ENCODE measurements at places on chromosomes 6 and 20.

DNA sequence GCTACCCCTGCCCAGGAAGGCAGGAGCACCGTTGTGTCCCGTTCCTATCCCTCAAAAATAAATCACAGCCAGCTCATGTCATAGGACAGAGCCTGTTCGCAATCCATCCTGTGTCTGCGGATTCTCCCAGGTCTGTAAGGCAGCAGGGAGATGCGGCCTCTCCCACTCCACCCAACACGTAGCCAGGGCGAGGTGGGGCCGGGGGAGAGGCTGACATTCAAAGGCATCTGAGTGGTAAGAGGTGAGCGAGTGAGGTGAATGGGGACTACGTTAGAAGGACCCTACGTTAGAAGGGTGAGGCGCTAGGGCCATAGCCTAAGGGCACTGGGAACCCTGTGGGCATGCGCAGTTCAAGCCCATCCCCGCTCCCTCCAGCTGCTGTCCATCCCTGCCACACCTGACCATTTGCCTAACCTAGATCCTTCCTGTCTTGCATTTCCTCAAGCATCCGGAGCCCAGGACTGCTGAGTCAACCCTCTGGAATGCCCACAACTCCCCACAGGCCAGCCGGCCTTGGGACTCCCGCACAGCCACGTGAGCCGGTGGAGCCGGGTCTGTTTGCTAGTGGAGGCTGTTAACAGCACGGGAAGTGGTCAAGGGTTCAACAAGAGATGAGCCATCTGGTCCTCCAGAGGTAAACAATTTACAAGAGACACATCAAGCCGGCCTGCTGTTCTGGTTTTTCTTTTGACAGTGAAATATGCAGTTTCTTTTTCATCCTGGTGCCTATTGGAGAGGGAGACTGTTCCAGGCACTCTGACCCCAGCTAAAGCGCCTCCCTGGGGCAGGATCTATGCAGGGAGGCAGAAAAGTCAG lies 45.9 kb downstream of the RIPOR3 start:
- no peak for DNase-seq

GRCh38 chr6:103178193-103178592 lies 1681.5 kb downstream of the HACE1 start:
- DNase-seq, result no peak

- no peak for DNase-seq
These were observed 152.3 kb upstream of the NEDD9 start for GRCh38 chr6:11384531-11385309.

DNA sequence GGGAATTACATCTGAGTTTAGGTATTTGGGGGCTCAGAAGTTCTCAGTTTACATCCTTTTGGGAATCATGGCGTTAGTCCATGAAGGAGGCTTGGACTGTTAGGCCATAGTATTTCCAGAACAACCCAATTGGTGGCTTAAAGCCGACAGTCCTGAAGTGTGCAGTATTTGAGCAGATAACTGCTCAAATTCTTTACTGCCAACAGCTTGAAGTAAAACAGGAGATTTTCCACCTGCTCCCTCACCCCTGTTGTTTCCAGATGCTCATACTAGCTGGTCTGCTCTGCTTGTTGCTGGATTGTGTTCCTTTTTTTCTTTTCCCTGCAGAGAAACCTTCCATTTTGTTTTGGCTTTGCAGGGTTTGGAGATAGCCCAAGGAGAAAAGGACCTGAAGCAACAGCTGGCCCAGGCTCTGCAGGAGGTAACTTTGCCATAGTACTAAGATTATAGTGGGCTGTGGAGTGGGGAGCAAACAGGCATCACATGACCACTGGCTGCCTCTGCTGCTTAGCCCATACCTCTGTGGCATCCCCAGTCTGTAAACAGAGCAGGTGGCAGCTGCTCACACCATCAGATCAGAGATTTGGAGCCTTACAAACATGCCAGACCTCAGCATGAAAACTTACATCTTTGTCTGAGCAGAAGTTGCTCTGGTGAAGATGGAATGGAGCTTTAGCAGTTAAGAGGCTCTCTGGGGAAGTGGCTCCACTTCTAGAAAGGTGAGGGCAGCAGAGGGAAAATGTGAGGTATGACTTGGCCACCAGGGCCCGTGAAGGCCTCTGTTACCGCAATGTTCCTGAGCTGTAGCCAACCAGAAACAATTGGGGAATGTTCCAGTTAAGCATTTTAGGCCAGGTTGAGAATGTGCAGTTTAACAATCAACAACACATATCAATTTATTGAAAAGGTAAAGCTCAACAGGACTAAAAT lies 17.6 kb downstream of the RNF8 start:
- no peak for DNase-seq

- peak; percentile 34 for DNase-seq
These were observed 3.3 kb downstream of the VEGFA start for GRCh38 chr6:43773050-43773979.

GRCh38 chr20:15220009-15220656 lies 882.7 kb upstream of the FLRT3 start:
- no peak for DNase-seq

DNA sequence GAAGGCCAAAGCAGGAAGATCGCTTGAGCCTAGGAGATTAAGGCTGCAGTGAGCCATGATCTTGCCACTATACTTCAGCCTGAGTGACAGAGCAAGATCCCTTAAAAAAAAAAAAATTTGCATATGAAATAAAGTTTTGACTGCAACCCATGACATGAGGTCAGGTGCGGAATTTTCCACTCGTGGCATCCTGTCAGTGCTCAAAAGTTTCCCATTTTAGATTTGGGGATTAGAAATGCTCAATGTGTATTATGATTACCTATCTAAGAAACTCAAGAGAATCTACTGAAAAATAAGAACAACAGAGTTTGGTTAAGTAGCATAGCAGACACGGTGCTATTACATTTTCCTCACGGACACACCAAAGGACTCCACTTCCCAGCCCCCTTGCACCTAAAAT lies 11.7 kb downstream of the SLC23A2 start:
- DNase-seq, result no peak
